Renal cortical epithelial cell (primary cell): ENCODE measurements at places on chromosomes 6 and 20. TPM values are rescaled to one million over a fixed set of nuclear protein-coding genes. Genes with fewer than 3 reads are reported as not detected.

Gene CRIP3
- total RNA-seq = 0.25 TPM in 1 of 2 replicates, not detected in the other

GRCh38 chr6:112874881-112875280 lies 527.8 kb downstream of the RFPL4B start:
- no peak for DNase-seq

DNA sequence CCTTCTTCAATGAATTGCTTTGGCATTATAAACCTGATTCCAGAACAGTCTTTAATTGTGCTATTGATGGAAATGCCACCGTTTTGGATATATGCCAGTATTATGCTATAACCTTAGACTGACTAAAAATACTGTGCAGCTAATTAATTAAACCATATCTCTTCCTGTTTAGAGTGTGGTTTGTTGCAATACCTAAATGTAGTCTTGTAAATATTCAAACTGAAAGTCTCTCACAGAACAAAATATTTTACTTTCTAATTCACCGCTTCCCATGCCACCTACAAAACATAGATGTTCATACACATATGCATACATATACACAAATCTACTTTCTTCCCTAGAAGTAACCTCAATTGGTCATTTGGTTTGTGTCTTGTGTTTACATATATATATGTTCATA lies 126.6 kb downstream of the SIM1 start:
- no peak for DNase-seq

Gene MUC22
- 0.15 TPM in 1 of 2 replicates, not detected in the other for total RNA-seq

- no peak for DNase-seq
These were observed 25.5 kb upstream of the FOXO3 start for GRCh38 chr6:108535114-108535742.

Gene UQCC2
- total RNA-seq = 10.5 and 40.5 TPM in 2 replicates

GRCh38 chr6:111329882-111330633 lies 153.0 kb downstream of the REV3L start:
- peak; percentile 17 for DNase-seq

DNA sequence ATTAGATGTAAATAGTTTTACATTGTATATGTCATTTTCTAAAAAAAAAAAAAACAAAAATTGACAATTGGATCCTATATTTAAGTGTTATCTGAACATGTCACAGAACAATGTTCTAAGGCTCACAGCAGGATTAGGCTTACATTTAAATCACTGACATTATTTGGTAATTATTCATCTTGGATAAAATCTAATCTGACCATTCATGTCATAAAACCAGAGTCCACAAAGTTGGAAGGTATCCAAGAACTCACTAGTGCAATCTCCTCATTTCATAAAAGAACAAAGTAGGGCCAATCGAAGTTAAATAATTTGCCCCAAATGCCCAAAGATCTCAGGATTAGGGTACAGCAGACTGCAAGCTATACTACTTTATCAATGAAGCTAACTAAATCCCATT lies 73.0 kb downstream of the PDSS2 start:
- peak; percentile 25 for DNase-seq

GRCh38 chr6:18431581-18431980 lies 44.4 kb downstream of the RNF144B start:
- DNase-seq = peak; percentile 88

DNA sequence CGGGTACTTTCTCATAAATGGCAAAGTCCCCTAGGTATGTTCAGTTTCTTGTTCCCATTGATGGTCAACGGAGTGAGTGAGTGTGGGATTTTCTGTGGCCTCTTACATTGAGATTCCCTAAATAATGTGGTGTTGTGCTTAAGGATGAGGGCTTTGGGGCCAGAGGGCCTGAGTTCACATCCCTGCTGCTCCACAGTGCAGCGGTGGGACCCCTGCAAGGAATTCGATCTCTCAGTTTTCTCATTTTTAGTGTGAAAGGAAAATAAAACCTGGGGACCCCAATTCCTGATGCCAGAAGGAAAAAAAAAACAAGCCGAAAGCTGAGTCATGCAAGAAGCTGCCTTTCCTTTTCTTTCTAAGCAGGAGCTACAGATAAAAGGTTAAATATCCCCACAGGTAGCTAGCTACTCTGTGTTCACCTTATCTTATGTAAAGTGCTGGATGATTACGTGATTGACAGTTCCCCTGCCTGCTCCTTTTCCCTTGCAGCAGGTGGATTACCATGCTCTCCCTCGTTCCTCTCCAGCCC lies 120.2 kb upstream of the CLDN20 start:
- DNase-seq = no peak

Gene PDYN
- not detected in 2 replicates for total RNA-seq

Gene BPIFB4
- total RNA-seq = not detected in 2 replicates

Gene NT5E
- 39.3 and 164 TPM in 2 replicates for total RNA-seq

- no peak for DNase-seq
These were observed 164.9 kb downstream of the EYA2 start for GRCh38 chr20:47059536-47059935.

GRCh38 chr6:43804550-43805223 lies 34.7 kb downstream of the VEGFA start:
- no peak for DNase-seq

DNA sequence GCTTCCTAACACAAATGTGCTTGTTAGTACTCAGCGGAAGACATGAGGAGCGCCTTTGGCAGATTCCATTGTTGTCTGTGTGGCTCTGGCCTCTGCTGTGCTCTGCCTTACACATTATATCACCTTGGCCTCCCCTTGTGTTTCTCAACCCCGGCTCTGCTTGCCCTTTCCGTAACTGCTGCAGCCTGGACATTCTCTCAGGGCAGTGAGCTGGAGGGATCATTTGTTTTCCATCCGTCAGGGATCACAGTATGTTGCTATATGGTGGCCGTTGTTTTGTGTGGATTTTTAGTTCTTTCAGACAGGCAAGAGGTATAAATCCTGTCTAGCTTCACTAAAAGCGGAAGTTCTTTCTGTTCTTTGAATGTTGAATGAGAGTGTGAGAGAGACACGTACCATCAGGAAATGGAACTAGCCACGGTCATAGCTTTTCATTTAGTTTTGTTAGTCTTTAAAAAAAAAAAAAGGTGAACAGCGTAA lies 175.1 kb downstream of the JARID2 start:
- DNase-seq = no peak

GRCh38 chr6:129233458-129234134 lies 350.7 kb downstream of the LAMA2 start:
- no peak for DNase-seq

DNA sequence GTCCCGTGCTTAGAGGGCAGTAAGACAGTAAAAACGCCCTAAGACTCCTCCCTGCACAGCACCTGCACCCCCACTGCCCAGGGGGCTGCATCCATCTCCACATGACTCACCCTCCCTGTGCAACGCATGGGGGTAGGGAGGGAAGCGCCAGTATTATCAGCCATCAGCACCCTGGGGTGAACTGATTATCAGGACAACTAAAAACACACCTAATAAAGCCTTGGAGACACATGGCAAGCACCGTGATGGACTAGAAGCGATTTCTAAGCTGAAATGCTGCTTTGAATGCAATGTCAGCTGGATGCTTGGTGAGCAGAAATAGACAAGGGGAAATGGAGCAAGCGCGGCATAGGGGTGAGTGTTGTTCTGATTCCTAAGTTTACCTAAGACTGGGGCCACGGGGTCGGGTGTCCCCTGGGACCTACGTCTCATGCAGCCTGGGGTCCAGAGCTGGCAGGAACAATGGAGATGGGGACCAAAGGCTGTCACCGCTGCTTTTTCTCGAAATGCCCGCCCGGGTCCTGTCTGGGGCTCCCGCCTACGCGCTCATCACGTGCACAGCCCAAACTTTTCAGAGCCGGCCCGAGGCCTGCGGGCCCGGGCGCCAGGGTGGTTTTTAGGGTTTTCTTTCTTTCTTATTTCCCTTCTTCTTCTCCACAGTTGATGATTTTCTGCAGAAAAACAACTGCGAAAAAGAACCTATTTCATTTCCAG lies 702 bp upstream of the TNFAIP3 start:
- no peak for DNase-seq

- DNase-seq = no peak
These were observed 10.5 kb downstream of the FYN start for GRCh38 chr6:111862741-111863140.

- DNase-seq = no peak
These were observed 13.1 kb downstream of the JAG1 start for GRCh38 chr20:10660661-10661060.

- DNase-seq = peak; percentile 73
These were observed 410.5 kb upstream of the RNF217 start for GRCh38 chr6:124551711-124552233.
